ENCODE measurements at places on chromosomes 6 and 20.

DNA sequence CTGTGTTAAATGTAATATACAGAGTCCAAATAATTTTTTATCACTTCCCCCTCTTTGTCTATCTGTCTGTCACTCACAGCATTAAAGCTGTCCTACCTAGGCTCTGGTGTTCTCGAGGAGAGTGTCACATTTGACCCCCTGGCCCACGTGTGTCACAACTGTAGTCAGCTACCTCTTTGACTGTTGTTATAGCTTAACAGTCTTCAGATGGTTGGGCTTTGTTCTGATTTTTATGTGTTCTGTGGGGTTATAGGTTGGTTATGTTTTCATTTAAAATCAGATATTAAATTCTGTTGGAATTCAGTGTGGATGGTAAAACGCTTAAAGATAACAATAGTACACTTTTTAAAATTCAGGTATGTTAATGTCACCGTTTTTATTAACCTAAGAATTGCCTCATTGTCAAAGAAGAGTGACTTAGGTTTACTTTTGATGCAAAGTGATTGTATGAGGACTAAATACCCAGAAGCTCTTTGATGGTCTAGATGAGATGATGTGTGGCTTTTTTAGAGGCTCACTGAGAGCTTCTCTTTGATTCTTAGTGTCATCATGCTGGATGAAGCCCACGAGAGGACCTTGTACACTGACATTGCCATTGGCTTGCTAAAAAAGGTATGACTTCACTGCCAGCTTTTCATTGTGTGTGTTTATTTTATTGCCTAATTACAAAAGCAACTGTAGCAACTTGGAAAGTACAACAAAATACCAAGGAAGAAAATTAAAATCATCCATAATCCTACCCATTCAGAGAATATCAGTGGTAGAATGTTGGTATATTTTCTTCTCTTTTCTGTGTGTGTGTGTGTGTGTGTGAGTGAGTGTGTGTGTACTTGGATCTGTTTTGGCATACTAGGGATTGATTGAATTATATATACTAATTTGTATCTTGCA lies 29.9 kb downstream of the DHX35 start:
- no peak for DNase-seq

GRCh38 chr6:167330750-167331149 lies 5.9 kb downstream of the TTLL2 start:
- no peak for DNase-seq

GRCh38 chr6:157135691-157136090 lies 187.6 kb downstream of the TMEM242 start:
- DNase-seq: no peak

GRCh38 chr20:62688855-62689460 lies 19.7 kb upstream of the NTSR1 start:
- DNase-seq: no peak

- DNase-seq: no peak
These were observed 666.9 kb downstream of the FRK start for GRCh38 chr6:115393821-115394220.

- no peak for DNase-seq
These were observed 40.7 kb downstream of the RGS17 start for GRCh38 chr6:153090241-153090930.

DNA sequence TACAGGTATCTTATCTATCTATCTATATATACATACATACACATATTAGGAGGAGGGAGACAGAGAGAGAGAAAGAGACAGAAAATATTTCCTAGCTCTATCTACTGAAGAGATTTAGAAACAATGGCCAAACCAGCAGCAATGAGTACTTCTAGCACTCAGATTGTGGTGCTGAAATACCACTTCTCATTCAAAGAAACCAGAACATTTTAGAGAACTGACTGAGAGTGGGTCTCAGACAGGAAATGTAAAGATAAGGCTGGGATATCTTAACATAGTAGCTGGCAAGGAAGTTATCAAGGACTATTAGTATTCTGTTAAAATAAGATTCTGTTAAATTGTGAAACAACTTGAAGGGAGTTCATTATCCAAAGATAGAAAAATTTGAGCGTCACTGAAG lies 57.0 kb downstream of the DNAAF9 start:
- no peak for DNase-seq

- DNase-seq: no peak
These were observed 696 bp downstream of the CALHM5 start for GRCh38 chr6:116512111-116512559.

GRCh38 chr6:166703149-166703710 lies 76.2 kb upstream of the RPS6KA2 start:
- DNase-seq: no peak

DNA sequence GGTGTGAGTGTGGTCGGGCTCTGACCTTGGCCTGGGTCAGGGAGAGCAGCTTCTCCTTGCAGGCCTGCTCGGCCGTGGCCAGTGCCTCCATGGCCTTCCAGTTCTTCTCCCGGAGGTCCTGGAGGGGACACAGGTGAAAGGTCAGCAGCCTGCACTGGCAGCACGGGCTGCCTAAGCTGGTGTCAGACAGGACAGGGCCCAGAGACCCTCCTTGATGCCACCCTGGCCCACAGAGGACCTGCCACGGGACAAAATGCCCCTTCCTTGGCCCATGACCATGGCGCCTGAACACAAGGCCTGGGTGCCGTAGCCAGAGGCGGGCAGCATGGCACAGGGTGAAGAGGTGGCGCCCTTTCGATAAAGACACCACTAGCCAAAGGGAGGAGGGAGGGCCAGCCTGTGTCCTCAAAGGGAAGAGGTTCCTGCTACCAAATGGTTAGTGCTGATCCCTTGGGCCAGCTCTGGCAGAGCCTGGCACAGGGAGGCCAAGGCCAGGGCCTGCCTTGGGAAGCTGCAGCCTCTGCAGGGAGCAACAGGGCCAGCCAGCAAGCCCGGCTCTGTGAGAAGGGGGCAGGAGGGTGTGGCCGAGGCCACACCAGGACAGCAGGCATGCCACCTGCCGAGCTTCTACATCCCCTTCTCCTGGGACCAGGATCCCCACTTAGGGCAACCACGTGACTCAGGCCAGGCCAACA lies 54.8 kb downstream of the DSTN start:
- DNase-seq: no peak

GRCh38 chr6:111812060-111813038 lies 60.9 kb downstream of the FYN start:
- DNase-seq: no peak

- no peak for DNase-seq
These were observed 28.5 kb upstream of the CCR6 start for GRCh38 chr6:167094436-167094819.

DNA sequence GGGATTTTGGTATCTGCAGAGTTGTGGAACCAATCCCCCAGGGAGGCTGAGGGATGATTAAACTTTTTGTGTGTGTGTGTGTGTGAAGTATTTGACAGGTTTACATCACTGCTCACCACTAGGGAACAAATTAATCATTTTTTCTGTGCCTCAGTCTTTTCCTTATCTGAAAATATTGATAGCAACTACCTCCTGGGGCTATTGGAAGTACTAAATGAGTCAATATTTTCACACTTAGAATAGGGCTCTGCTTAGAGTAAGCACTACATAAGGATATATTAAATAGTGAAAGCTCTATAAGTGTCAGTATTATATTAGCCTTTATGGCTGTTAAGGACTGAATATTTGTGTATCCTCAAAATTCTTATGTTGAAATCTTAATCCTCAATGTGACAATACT lies 155.2 kb upstream of the UST start:
- no peak for DNase-seq

DNA sequence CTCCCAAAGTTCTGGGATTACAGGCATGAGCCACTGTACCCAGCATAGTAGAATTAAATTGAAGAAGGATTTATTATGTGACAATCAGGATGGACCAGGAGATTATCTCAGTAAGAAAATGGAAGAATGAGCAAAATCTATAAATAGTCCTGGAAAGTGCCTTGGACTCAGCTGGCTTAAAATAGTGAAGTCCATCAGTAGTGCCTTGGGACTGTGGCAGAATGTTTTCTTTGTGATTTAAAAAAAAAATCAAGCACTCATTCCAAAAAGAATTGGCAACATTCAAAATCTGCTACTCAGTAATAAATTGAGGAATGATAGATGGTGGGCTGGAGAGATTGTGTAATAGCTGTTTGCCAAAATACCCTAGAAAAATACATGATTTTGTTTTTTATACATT lies 37.0 kb upstream of the MAS1 start:
- DNase-seq: no peak

DNA sequence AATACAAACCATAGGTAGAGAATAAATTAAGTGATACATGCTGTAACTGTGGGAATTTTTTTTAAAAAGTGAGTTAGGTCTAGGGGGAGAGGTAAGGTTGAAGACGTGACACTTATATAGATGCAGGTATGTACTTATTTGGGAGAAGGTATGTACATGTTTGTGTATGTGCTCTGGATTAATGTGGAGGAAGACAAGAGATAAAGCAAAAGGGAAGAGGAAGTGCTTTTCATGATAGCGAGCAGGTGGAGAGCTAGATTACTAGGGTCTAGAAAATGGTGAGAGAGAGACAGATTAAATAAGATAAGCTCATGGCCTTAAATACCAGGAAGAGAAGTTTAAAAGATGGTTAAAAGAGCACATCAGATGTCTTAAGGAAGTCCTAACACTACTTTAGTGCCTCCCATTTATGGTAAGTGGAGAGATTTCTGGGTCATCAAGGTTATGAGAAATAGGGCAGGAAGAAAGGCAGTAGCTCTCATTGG lies 92.5 kb downstream of the MAN1A1 start:
- no peak for DNase-seq

- DNase-seq: no peak
These were observed 136.3 kb downstream of the TFAP2C start for GRCh38 chr20:56765172-56766073.

DNA sequence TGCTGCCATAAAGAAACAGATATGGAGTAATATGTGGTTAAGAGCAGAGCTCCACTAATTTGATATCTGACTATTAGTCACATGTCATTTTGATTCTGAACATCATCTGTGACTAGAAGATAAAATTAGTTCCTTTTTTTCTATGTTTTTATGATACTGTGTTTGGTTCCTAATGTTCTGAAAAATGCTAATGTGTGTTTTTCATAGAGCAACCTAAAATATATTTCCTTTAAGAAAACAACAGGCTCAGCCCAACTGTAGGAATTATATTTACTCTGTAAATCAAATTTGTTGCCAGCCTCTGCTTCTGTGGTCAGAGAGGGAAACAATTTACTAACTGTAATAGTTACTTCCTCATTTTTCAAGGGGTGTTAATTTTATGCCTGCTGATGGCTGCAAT lies 33.3 kb upstream of the TXLNB start:
- peak; percentile 5 for DNase-seq

DNA sequence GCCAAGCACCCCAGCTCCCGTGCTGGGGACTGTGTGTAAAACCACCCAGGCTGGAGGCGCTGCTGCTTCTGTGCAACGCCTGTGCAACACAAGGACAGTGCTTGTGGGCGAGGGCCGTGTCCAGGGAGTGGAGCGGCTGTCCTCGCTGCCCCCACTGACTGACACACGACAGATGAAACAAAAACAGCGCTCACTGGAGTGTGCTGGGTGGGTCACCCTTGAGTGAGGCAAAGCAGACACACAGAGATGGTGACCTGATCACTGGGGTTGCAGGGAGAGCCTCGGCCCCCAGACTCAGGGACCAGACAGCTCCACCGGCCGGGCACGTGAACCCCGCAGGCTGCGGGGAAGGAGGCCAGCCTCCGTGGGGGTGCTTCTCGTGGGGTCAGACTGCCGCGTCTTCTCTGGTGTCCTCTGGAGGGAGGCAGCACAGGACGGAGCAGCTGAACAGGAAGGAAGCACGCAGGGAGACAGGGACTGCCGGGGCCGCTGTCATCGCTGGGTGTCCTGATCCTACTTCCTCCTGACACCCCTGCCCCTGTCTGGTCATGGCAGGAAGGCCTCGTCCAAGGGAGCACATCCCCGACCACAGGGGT lies 75.9 kb upstream of the CST7 start:
- DNase-seq: no peak

- no peak for DNase-seq
These were observed 265.9 kb downstream of the DLL1 start for GRCh38 chr6:170024940-170025339.

GRCh38 chr6:31170987-31171671 lies 647 bp upstream of the POU5F1 start:
- no peak for DNase-seq

GRCh38 chr6:1913577-1913976 lies 303.9 kb downstream of the FOXC1 start:
- DNase-seq: no peak

DNA sequence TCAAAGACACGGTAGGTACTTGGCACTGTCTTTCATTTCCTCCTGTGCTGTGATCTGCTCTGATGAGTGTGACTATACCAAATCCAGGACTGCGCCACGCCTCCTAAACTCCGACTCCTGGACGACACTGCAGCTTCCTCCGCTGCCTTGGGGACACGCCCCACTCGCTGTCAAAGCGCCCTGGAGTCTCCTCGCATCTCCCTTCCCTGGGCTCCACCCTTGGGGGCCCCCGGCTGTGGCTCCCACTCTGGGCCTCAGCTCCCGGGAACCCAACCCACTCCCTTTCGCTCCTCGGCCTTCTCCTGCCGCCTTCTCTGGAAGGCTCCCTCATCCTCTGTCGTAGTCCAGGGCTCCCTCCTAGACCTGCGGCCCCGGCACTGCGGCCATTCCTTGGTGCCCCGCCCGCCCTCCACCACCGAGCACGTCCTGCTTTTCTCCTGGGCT lies 61.2 kb downstream of the RSPH3 start:
- DNase-seq: peak; percentile 13

GRCh38 chr6:43743682-43744381 lies 26.2 kb upstream of the VEGFA start:
- DNase-seq: no peak

- DNase-seq: no peak
These were observed 183.1 kb downstream of the GMPR start for GRCh38 chr6:16421462-16421960.

GRCh38 chr6:90216072-90216977 lies 80.3 kb downstream of the BACH2 start:
- peak; percentile 32 for DNase-seq

- no peak for DNase-seq
These were observed 5.8 kb upstream of the MLN start for GRCh38 chr6:33809594-33809993.

DNA sequence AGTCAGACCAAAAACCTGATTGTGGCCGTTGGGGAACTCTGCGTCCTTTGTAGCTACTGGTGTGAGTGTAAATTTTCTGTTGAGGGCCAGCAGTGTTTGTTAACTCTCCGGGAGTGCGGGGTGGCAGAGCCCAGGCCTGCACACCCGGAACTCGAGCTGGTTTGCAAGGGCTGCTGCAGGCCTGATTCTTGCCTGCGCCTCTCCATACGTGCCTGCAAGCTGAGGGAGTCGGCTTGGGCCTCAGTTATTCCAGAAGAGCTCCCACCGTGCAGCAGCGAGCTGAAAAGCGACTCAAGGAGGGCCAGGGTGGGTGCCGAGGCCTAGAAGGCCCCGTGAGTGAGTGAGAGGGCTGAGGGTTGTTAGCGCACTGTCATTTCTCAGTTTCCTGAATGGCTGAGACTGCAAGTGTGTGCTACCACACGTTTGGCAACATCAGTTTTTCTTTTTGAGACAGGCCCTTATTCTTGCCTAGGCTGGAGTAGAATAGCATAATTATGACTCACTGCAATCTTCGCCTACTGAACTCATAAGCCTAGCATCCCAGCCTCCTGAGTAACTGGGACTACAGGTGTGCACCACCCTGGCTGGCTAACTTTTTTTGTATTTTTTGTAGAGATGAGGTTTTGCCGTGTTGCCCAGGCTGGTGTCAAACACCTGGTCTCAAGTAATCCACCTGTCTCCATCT lies 33.9 kb upstream of the KIF13A start:
- DNase-seq: no peak
